Naive thymus-derived CD8-positive, alpha-beta T cell (primary cell): ENCODE measurements at places on chromosomes 1 and 21.

DNA sequence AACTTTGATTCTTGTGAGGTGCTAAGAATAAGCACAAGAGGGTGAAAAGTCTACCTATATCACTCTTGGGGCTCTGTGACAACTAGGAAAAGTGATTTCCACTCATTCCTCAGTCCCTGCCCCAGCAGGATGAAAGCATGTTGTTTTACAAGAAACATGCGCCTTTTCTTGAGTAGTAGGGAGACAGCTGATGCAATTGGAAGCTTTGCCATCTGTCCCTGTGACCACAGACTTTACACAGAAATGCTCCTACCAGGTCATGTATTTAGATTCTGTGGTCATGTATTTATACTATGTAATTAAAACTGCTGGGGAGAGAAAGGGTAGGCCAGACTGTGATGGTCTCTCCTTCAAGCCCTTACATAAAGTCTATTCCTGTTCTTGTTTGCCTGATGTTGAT, 445.5 kb downstream of the PTPRC start:
- no peak for DNase-seq

DNA sequence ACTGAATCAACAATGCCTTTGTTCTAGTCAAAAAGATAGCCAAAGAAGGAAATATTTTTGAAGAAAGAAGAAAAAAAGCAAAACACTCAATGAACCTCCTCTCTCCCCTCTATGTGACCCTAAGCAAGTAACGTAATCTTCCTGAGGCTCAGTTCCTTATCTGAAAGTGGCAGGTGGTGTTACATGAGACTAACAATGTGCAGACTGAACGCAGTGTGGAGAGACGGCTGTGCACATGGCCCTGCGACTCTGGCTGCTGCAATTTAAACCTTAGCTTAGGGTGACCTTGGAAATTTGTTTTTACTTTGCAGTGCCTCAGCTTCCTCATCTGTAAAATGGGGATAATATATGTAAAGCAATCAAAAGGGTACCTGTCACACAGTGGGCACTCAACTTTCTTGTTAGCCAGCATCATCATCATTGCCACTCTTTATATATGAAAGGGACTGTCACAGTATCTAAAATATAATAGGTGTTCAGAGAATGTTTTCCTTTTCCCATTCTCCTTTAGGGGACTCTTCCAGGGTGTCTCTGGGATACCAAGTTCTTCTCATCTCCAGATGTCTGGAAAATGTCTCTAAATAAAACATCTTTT, 100.1 kb upstream of the JUN start:
- no peak for DNase-seq

DNA sequence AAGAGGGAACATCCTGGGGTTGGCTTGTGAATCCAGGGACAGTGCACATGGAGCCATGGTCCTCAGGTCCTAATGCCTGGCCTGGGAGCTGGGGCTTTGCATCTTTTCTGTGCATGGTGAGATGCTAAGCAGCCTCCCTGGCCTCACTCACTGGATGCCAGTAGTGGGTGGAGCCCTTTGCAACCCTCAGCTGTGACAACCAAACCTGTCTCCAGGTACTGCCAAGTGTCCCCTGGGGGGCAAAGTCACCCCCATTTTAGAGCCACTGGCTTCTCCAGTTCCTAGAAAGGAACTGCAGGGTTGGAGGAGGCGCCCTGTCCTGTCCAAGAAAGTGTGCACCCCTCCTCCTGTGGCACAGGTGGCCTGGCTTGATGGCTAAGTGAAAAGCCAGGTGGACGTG, 44.6 kb upstream of the GRIK3 start:
- no peak for DNase-seq

DNA sequence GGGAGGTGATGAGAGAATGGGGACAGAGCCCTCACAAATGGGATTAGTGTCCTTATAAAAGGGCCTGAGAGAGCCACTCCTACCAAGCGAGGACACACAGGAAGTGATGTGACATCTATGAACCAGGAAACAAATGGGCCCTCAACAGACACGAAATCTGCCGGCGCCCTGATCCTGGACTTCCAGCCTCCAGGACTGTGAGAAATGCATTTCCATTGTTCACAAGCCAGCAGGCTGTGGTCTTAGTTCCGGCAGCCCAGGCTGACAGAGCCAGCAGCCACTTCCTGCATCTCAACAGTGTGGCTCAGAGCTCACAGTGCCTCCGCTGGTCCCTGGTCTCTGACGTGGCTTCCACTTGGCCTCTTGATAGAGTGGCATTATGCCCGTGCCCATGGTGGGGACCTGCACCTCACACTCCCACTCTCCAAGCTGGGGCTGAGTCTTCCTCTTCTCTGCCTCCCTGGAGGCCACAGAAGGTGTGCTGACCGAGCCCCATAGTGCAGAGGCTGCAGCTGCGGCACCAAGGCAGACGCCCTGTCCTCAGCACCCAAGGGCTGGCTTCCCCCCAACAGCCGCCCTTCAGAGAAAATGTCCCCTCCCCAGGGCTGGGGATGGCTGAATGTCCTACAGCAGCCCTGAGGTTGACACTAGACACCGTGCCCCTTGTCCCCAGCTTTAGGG, 44.9 kb downstream of the ACOT7 start:
- DNase-seq: peak; percentile 64

DNA sequence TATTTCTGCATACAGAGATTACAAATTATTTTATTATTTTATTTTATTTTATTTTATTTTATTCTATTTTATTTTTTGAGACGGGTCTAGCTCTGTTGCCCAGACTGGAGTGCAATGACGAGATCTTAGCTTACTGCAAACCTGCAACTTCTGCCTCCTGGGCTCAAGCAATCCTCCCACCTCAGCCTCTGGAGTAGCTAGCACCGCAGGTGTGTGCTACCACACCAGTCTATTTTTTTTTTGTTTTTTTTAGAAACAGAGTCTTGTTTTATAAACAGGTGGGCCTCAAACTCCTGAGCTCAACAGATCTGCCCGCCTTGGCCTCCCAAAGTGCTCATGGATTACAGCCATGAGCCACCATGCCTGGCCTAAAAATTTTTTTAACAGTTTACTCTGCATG, 88.1 kb downstream of the PCP4 start:
- no peak for DNase-seq

DNA sequence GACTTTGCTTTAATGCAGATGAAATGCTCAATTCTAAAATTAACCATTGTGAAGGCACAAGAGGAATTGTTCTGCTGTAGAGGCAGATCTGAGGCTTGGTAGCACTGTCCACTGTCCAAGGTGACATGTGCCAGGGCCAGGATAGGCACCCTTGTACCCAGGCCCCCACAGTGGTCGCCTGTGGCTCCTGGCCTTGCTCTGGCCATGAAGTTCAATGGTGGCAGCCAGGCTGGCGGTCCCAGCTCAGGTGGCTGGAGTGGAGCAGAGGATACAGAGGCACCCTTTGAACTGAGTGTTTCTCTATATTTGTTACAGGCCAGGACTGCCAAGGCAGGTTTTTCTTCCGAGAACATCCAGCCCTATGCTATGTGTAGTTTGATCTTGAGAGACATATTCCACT, 102.6 kb downstream of the PTGS2 start:
- no peak for DNase-seq

GRCh38 chr1:36881541-36881940, 152.8 kb downstream of the GRIK3 start:
- DNase-seq: no peak

DNA sequence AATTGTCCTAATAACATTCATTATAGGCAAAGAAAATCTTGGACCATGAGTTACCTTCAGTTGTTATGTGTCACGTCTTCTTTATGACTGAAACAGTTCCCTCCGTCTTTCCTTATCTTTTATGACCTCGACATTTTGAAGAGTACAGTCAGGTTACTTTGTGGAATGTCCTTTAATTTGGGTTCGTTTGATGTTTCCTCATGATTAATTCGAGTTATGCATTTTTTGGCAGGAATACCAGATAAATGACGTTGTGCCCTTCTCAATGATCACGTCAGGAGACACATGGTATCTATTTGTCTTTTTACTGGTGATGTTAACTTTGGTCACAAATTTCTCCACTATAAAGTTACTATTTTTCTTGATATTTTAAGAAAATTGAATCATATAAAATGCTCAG, 17.3 kb upstream of the KLF17 start:
- DNase-seq: no peak

DNA sequence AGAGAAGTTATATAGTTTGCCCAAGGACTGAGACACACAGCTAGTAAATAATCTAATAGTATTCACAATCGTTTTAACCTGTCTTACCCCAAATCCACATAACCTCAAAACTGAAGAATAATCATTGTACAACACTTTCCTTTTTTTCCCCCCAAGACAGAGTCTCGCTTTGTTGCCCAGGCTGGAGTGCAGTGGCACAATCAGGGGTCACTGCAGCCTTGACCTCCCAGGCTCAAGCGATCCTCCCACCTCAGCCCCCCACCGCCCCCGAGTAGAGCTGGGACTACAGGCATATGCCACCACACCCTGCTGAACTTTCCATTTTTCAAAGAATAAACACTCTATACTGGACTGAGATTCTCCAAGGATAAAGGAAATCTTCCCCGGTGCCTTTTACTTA, 28.7 kb upstream of the NBL1 start:
- DNase-seq: no peak

GRCh38 chr1:19035377-19036040, 79.0 kb upstream of the IFFO2 start:
- DNase-seq: no peak

- DNase-seq: no peak
Observed at GRCh38 chr21:17539323-17539722, 26.5 kb downstream of the CXADR start.

- DNase-seq: no peak
Observed at GRCh38 chr1:46464915-46465314, 24.7 kb upstream of the DMBX1 start.

GRCh38 chr1:197598935-197599334, 176.3 kb downstream of the DENND1B start:
- DNase-seq: no peak

DNA sequence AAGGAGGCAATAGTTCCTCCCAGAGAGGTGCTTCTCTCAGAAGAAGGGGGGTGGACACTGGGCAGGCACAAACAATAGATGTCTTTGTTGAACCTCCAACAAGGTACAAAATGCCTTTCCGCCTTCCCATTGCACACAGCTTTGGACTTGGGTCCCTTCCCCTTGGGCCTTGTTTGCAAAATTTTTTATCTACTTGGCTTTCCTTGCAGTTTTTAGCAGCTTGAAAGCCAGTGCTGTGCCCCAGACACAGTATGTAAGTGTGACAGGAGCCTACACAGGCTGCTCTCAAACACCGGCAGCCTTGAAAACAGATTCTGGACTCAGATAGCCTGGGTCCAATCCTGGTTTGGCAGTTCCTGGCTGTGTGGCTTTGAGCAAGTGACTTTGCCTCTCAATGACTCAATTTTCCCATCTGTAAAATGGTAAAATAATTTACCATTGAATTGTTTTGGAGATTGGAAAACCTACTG, 43.0 kb downstream of the ELAPOR1 start:
- DNase-seq: no peak

- no peak for DNase-seq
Observed at GRCh38 chr21:34201481-34201858, 128.1 kb downstream of the MRPS6 start.

GRCh38 chr1:232381394-232382100, 248.4 kb downstream of the SIPA1L2 start:
- no peak for DNase-seq

DNA sequence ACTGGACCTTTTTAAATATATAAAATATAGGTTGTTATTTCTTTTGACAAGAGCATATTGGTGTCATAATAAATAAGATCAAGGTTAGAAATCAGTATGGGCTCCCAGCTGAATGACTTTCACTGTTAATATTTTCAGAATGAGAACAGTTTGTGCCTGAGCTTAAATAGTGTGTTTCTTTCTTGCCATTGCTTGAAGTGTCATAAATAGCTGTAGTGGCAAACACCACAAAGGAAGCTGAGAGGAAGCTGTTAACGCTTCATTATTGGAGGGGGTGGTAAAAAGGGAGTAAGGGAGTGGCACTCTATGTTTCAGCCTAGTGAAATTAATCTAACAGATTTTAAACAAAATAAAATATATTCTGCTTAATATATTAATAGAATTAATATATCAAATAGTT, 1089.8 kb upstream of the NCAM2 start:
- no peak for DNase-seq

- no peak for DNase-seq
Observed at GRCh38 chr1:54353959-54354358, 52.2 kb downstream of the SSBP3 start.

- DNase-seq: no peak
Observed at GRCh38 chr21:17462276-17462981, 50.4 kb upstream of the CXADR start.

GRCh38 chr1:28973596-28974421, 59.4 kb downstream of the EPB41 start:
- no peak for DNase-seq

DNA sequence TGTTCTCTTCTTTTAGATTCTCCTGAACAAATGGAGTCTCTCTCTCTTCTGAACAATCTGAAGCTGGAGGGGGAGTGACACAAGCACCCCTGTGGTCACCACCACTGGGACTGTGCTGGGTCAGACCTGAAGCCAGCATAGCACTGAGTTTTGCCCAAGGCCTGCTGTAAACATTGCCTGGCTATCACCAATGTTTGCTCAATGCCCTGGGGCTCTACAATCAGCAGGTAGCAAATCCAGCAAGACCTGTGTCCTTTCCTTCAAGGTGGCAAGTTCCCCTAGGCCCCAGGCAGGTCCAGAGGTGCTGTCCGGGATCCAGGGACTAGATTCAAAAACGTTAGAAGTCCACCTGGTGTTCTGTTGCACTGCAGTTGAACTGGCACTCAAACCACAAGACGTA, 282.8 kb upstream of the PROX1 start:
- no peak for DNase-seq

DNA sequence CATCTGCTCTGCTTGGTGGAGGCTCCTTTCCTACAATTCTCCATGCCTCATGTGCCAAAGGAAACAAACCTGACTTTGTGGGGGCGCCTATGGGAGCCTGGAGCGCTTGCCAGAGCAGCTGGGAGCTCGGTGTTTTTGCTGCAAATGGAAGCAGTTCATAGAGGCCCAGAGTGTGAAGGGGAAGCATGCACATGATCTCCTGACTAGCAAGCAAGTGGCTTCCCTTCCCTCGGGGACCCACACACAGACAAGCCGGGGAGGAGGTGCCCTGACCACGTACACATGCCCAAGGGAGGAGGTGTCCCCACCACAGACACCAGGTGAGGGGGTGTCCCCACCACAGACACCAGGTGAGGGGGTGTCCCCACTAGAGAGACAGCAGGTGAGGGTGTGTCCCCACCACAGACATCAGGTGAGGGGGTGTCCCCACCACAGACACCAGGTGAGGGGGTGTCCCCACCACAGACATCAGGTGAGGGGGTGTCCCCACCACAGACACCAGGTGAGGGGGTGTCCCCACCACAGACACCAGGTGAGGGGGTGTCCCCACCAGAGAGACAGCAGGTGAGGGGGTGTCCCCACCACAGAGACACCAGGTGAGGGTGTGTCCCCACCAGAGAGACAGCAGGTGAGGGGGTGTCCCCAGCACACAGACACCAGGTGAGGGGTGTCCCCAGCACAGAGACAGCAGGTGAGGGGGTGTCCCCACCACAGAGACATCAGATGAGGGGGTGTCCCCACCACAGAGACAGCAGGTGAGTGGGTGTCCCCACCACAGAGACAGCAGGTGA, 106.8 kb downstream of the CRYAA start:
- DNase-seq: no peak

- DNase-seq: no peak
Observed at GRCh38 chr1:167197236-167197635, 23.4 kb upstream of the POU2F1 start.
